Fibroblast of skin of back (primary cell): ENCODE measurements at places on chromosomes 3 and 15.

DNA sequence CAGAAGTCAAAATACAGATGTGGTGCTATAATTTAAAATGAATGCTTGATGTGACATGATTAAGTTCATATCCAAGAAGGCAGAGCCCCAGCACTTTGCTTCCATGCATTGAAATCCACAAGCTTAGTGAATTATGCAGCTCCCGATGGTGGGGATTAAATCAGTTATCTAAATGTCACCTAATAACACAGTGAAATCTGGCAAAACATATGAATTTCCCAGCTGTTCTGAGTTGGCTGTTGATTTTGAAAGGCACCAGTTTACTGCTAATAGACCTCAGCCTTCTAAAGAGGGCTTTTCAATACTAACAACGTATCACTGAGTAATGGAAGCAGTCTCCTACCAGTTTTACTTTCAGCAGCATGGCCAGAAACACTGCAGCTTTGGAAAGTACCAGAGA, 19.8 kb upstream of the CRBN start:
- no peak for DNase-seq

DNA sequence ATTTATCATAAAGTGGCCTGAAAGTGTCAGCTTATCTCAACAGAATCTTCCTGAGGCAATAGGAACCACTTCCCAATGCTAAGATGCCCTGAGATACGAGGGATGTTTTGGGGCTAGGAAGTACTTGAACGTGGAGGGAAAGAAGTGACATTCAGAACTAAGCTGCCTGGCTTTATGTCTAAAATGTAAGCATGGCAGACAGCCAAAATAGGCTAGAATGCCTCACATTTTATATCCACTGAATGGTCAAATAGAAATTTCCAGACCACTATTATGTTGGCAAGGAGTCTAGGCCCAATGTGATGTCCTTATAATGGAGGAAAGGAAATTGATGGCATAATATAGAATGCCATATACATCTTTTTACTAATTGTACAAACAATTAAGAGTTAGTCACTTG, 154.9 kb downstream of the PEX5L start:
- DNase-seq: peak; percentile 19

GRCh38 chr15:69930754-69931153, 167.0 kb downstream of the TLE3 start:
- no peak for DNase-seq

GRCh38 chr3:175308097-175308496, 449.0 kb downstream of the NAALADL2 start:
- no peak for DNase-seq

DNA sequence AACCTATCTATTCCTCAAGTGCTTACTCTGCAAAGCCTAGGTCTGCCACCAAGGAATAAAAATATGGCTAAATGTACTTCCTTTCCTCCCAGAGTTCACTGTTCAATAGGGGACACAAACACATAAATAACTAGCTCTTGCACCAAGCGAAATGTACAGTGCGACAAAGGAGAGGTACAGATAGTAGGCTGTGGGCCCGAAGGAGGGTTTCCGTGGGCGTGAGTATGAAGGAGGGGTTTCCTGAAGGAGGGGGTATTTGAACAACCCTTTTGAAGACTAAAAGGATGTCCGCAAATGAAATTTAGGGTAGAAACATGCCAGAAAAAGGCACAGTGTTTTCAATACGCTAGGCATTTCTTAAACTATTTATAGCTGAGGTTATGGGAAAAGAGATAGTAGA, 207.9 kb downstream of the LPP start:
- no peak for DNase-seq

DNA sequence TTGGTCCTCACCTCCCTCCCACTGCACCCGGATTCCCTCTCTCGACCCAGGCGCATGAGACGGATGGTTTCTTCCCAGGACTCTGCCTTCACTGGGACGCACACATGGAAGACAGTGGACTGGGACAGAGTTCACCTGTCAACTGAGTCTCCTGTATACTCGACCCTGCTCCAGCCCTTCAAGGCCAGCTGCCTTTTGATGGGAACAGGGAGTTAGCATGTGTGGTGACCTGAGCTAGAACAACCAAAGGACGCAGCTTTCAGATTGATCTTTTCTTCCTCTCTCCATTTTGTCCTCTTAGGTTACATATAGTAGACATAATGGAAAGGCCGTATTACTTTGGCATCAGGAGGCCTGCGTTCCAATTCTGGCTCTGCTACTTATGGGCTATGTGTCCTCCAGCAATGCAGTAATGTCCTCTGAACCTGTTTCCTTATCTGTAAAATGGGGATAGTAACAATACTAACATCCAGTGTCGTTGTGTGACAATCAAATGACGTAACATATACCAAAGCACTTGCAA, 94.1 kb downstream of the PEX5L start:
- DNase-seq: no peak

GRCh38 chr3:142098964-142099363, 50.4 kb downstream of the TFDP2 start:
- DNase-seq: no peak

- no peak for DNase-seq
These were observed 288.5 kb upstream of the MME start for GRCh38 chr3:154791611-154792010.

- DNase-seq: peak; percentile 13
These were observed 432.1 kb upstream of the CFAP20DC start for GRCh38 chr3:59481776-59482400.

GRCh38 chr15:68798346-68799094, 22.2 kb downstream of the ANP32A start:
- no peak for DNase-seq

DNA sequence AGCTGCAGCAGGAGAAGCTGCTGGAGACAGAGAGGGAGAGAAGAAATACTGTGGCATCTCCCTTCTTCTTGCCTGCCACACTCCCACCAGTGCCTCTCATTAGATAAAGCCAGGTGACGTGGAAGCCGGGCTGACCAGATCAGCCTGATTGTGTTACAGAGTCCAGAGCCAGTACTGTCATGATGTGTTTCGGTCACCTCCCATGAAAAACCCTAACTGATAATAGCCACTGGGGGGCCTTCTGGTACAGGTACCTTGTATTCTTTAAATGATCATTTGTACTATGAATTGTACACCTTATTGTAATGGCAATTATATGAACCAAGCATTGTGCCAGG, 125.8 kb upstream of the TMEM108 start:
- no peak for DNase-seq

- no peak for DNase-seq
These were observed 167.5 kb upstream of the TRIM42 start for GRCh38 chr3:140510303-140510861.

DNA sequence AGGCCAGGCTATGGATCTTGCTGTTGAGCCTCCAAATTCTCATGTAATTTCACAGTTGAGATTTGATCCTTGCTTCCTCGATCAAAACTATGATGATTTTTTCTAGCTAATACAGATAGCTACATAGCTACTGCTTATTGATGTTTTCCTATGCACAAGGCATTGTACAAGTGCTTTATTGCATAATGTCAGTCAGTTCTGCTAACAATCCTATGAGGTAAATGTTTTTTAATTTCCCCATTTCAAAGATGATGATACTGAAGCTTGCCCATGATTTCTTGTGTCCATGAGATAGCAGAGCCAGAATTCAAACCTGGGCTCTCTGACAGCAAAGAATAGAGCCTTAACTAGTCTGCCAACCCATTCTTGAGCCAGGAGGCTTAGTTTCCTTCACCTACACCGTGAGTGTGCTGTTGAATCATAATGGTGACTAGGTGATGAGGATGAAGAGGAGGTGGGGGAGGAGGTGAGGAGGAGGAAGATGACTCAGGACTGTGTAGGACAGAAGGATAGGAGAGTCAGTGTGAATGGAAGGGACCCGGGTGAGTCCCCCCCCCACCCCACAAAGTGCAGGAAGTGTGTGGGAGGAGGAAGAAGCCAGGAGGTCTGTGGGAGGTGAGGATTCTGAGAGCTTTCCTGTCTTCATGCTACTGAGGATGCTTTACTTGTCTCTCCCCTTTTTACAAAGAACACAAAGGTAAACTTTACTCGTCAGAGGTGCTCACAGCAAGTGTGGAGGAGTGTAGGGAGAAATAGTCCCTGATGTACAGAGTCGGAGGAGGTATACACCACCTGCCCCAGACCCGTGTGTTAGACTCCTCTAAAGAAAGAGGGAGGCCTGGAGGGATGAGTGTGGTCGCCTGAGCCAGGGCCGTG, 3.6 kb downstream of the TAGLN3 start:
- DNase-seq: no peak

- DNase-seq: no peak
These were observed 27.3 kb upstream of the PLA2G4D start for GRCh38 chr15:42121682-42122081.

- DNase-seq: peak; percentile 58
These were observed 440 bp downstream of the DCBLD2 start for GRCh38 chr3:98901119-98901391.

DNA sequence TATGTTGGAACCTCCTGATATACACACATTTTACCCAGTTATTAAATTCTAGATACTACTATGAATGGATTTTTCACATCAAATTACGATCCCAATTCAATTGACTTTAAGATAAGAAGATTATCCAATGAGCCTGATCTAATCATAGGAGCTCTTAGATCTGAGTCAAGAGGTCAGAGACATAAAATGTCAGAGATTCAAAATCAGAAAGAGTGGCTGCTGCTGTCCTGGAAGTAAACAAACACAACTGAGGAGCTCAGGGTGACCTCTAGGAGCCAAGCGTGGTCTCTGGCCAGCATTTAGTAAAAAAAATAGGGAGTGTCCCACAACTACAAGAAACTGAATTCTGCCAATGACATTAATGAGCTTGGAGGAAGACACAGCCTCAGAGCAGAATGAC, 557.1 kb upstream of the CBLB start:
- DNase-seq: no peak

DNA sequence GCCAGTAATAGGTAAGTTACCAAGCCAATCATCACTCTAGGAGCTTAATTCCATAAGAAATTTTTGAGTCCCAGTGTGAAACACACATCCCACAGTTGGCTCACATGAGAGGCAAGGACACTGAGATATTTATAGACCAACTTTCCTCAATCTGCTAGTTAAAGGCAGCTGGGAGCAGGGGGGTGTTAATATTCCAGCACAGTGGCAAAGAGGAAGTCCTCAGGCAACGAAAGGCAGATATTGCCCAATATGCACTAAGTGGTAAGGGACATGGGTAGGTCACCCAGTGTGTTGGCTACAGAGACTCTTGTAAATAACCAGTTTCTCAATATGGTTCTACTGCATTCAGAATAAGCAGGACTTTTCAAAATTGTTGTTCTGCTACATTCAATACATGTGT, 61.0 kb downstream of the TOP2B start:
- DNase-seq: peak; percentile 37
